H1 (cell line): ENCODE measurements at places on chromosomes 2 and 18. TPM values are rescaled to one million over a fixed set of nuclear protein-coding genes. Genes with fewer than 3 reads are reported as not detected.

KIF5C gene
- 58.1 and 66.4 TPM in 2 replicates for total RNA-seq

TSPYL6 gene
- not detected in 2 replicates for total RNA-seq

MEMO1 gene
- total RNA-seq, result 52.8 and 54.7 TPM in 2 replicates

- H3K36me3 ChIP-seq, result no peaks in the 10 kb centered on the region
- H3K27me3 ChIP-seq, result no peaks in the 10 kb centered on the region
- no peak for DNase-seq
- H3K27ac ChIP-seq, result no peak overlapping the region
These were observed 31.5 kb downstream of the MRO start for GRCh38 chr18:50788284-50788683.

- H3K4me1 ChIP-seq, result no peaks in the 10 kb centered on the region
- H3K27ac ChIP-seq, result no peak overlapping the region
- H3K36me3 ChIP-seq, result no peaks in the 10 kb centered on the region
- H3K27me3 ChIP-seq, result no peaks in the 10 kb centered on the region
- no peak for DNase-seq
These were observed 38.4 kb downstream of the SLC9A2 start for GRCh38 chr2:102657770-102658169.
